Osteocyte (in vitro differentiated cells): ENCODE measurements at places on chromosomes 1 and 21. TPM values are rescaled to one million over a fixed set of nuclear protein-coding genes. Genes with fewer than 3 reads are reported as not detected.

GRCh38 chr1:112337028-112337531 lies 58.9 kb upstream of the CTTNBP2NL start:
- H3K36me3 ChIP-seq: no peaks in the 10 kb centered on the region
- no peak for DNase-seq
- no peaks in the 10 kb centered on the region for H3K4me1 ChIP-seq
- no peak overlapping the region for H3K4me3 ChIP-seq
- H3K27ac ChIP-seq: no peak overlapping the region

GRCh38 chr21:24339406-24339805 lies 1267.9 kb downstream of the MRPL39 start:
- no peaks in the 10 kb centered on the region for H3K27me3 ChIP-seq
- no peaks in the 10 kb centered on the region for H3K4me1 ChIP-seq
- no peak overlapping the region for H3K4me3 ChIP-seq
- no peak overlapping the region for H3K27ac ChIP-seq
- DNase-seq: no peak

DNA sequence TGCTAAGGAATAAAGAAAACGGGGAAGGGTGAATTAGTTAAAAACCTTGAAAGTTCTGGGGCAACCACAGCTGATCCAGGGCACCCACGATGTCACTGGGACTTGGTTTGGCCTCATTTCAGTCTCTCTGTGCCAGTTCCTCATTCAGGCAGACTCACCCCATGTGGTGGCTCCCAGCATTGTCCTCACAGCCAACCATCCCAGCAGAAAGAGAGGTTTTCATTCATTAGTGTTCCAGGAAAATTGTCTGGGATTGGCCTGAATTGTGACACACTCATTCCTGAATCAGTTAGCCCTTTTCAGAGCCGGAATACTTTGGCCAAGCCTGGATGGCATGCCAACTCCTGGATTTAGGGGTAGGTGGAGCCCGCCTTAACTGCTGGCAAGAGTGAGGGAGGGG lies 367.7 kb downstream of the PRDM2 start:
- no peaks in the 10 kb centered on the region for H3K4me1 ChIP-seq
- H3K36me3 ChIP-seq: no peaks in the 10 kb centered on the region
- no peak overlapping the region for H3K27ac ChIP-seq
- no peak overlapping the region for H3K4me3 ChIP-seq
- no peaks in the 10 kb centered on the region for H3K27me3 ChIP-seq
- no peak for DNase-seq

DNA sequence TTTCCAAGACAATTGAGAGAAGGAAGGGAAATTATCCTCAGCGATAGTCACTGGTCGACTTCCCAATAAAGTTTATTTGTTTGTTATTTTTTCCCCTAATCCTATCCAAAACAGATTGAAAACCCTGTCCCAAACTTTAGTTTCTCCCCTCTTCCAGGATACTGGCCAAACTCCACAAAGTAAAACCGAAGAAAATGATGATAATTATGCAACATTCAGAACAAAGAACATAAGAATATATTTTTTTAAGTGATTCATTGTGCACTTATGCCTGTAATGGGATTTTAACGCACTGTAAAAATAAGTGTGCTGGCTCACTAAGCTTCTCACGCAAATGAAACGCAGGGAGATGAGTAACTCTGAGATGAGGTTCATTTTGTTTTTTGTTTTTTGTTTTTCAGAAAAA lies 6.0 kb downstream of the GLIS1 start:
- peak overlapping the region; percentile 81 for H3K4me3 ChIP-seq
- peaks cover 5% of the 10 kb centered on the region for H3K36me3 ChIP-seq
- DNase-seq: no peak
- H3K27me3 ChIP-seq: no peaks in the 10 kb centered on the region
- peak overlapping the region; percentile 97 for H3K27ac ChIP-seq

GRCh38 chr1:30842697-30843354 lies 65.7 kb downstream of the SDC3 start:
- peaks cover 7% of the 10 kb centered on the region for H3K4me1 ChIP-seq
- H3K27ac ChIP-seq: no peak overlapping the region
- H3K4me3 ChIP-seq: no peak overlapping the region
- no peaks in the 10 kb centered on the region for H3K36me3 ChIP-seq

GRCh38 chr1:161730050-161730564 lies 8.8 kb downstream of the FCRLB start:
- H3K27me3 ChIP-seq: peaks cover 40% of the 10 kb centered on the region
- H3K27ac ChIP-seq: no peak overlapping the region
- H3K4me1 ChIP-seq: peaks cover 9% of the 10 kb centered on the region

- no peak for DNase-seq
- H3K4me1 ChIP-seq: peaks cover 8% of the 10 kb centered on the region
- H3K4me3 ChIP-seq: no peak overlapping the region
Measured at GRCh38 chr1:199550199-199551065, 477.1 kb upstream of the NR5A2 start.

DNA sequence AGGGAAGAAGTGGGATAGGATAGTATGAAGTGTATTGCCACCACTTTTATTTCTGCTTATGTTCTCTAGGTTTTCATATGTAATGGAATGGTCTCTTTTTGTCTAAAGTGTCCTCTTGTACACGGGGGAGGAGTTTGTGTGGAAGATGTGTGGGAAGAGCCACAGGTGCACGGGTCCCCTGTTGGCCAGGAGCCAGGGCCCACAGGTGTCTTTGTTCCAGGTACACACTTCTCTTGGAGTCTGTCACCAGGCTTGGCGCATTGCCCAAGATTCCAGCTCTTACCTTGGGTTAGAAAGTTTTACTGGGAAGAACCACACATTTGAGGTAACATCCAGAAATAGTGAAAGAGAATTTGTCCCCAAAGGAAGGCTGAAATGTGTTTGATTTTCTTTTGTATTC lies 10.5 kb downstream of the TENT5C start:
- peaks cover 41% of the 10 kb centered on the region for H3K27me3 ChIP-seq
- no peak overlapping the region for H3K27ac ChIP-seq
- no peaks in the 10 kb centered on the region for H3K36me3 ChIP-seq
- no peak overlapping the region for H3K4me3 ChIP-seq
- H3K4me1 ChIP-seq: no peaks in the 10 kb centered on the region

The SPATA21 gene
- total RNA-seq: not detected in 2 replicates

The PRMT6 gene
- 18.5 and 19.7 TPM in 2 replicates for total RNA-seq

The VASH2 gene
- total RNA-seq: 3.3 and 3.7 TPM in 2 replicates

The CAMK1G gene
- total RNA-seq: not detected in 2 replicates
